ENCODE measurements at places on chromosomes 2 and 18. TPM values are rescaled to one million over a fixed set of nuclear protein-coding genes. Genes with fewer than 3 reads are reported as not detected.

DNA sequence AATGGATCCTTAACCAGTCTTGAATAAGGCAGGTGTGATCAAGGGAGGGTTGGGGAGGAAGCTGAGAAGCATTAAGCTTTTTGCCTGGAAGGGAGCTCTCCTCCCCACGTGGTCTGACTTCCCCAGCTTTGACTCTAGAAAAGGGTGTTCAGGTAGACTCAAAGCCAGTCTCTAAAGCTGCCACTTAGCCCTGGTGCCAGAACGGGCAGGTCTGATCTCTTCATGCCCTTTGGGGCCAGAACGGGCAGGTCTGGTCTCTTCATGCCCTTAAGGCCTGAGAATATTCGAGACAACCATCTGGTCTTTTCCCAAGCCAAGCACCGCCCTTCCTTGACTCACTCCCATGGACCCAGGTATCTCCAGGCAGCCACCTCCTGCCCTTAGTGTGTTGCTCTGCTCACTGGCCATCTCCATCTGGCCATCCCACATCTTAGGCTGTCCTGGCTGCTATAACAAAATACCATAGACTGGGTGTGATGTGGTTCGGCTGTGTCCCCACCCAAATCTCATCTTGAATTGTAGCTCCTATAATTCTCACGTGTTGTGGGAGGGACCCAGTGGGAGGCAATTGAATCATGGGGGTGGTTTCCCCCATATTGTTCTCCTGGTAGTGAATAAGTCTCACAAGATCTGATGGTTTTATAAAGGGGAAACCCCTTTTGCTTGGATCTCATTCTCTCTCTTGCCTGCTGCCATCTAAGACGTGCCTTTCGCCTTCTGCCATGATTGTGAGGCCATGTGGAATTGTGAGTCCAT is 59.4 kb downstream of the SNORC start:
- no peak for ATAC-seq

- ATAC-seq, result no peak
Measured at GRCh38 chr18:22846088-22846683, 86.9 kb upstream of the RBBP8 start.

The TFCP2L1 gene
- total RNA-seq, result 5.7 TPM

The WIPF1 gene
- 45.1 TPM for total RNA-seq
